T-helper 9 cell (primary cell): ENCODE measurements at places on chromosomes 11 and 22.
A peak's percentile ranks its signal among the peaks of the same experiment; 100 is the strongest.

DNA sequence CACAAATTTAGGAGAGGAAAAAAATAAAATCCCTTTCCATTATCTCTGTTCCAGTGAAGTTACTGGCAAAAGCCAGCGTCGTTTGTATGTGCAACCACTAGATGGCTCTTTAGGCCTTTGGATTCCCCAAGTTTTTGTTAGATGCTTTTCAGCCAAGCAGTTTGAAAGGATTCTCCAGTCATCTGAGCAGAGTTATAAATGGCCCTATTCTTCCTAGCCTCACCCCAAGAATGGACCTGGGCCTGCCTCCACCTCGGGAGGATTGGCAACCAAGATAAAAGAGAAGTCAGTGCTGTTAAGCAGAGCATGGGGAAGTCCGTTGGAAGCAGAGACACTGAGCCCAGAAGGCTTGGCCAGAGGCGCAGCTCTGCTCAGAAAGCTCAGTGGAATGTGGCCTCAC, 15.4 kb downstream of the FAM181B start:
- no peak for DNase-seq

DNA sequence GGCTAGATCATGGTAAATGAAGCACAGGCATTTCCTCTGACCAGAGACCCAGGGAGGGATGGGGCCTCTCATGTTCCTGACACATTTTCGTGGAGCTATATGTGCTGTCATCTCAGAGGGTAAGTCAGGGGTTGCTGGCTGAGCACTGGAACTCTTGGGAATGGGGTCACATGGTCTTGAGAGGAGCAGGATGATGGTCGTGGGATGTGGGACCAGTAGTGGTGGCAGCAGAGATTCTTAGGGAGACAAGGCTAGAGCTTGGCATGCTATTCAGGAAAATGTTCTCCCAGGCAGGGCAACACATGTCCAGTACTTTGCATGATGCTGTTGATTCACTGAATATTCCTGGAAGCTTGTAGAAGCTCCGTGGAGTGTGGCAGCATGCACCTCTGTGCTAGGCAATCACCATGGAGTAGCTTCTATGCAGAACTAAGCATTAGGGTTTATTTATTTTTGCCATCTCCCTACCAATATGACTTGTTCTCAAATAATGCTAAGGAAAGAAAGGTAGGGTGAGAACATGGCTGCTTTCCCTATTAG, 31.4 kb upstream of the TTC12 start:
- no peak for DNase-seq

DNA sequence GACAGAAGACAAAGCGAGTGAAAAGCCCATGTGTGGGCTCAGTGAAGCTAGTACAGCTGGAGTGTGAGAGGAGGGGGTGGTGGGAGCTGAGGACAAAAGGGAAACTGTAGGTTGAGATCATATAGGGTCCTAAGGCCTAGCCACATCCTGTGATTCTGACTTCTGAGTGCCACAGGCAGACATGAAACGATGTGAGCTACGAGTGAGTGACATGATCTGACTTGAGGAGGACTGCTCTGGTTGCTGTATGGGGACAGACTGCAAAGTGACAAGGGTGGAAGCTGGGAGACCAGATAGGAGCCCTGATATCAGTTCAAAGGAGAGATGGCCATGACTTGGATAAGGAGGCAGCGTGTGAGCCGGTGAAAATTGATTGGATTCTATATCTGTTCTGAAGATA, 85.4 kb downstream of the MICAL2 start:
- peak; percentile 32 for DNase-seq

DNA sequence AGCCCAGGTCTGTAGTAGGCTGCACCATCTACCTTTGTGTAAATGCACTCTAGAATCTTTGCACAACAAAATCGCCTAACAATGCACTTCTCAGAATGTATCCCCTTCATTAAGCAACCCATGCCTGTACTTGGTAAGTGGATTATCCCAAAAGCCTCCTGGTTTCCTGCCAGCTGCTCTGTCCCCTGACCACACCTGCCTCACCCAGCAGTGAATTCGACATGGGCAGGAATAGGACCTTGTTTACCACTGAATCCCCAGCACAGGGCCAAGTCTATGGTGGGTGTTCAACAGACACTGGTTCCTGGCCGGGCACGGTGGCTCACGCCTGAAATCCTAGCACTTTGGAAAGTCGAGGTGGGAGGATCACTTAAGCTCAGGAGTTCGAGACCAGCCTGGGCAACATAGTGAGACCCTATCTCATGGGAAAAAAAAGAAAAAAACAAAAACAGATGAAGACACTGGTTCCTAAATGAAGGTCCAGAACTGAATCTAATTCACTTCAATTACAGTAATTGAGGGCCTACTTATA, 5.1 kb upstream of the SYCE3 start:
- no peak for DNase-seq

GRCh38 chr11:69460540-69461257, 20.8 kb upstream of the LINC01488 start:
- no peak for DNase-seq

DNA sequence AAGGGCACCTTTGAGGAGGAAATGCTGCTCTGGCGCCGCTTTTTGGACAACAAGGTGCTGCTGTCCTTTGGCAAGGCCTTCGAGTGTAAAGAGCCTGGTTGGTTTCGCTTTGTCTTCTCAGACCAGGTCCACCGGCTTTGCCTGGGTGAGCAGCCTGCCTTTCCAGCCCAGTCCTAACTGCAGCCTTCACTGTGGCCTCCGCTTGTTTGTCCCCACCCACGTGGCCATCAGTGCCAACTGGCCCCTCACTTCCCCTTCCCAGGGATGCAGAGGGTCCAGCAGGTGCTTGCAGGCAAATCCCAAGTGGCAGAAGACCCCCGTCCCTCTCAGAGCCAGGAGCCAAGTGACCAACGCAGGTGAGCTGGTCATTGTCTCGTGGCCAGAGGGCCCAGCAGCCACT, 12.0 kb upstream of the EXT2 start:
- no peak for DNase-seq
